ENCODE measurements at places on chromosomes 2 and 18.
A peak's percentile ranks its signal among the peaks of the same experiment; 100 is the strongest.

- no peak for DNase-seq
Observed at GRCh38 chr2:239302083-239302807, 98.6 kb downstream of the HDAC4 start.

GRCh38 chr2:14423145-14423906 is 209.2 kb upstream of the LRATD1 start:
- no peak for DNase-seq

DNA sequence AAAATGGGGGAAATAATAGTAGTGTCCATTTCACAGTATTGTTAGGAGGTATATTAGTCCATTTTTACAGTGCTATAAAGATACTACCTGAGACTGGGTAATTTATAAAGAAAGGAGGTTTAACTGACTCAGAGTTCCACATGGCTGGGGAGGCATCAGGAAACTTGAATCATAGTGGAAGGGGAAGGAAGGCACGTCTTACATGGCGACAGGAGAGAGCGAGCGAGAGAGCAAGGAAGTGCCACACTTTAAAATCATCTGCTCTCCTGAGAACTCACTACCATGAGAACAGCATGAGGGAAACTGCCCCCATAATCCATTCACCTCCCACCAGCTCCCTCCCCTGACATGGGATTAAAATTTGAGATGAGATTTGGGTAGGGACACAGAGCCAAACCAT is 23.4 kb downstream of the MGAT5 start:
- no peak for DNase-seq

- no peak for DNase-seq
Observed at GRCh38 chr2:109715313-109715805, 78.7 kb upstream of the RGPD5 start.

GRCh38 chr2:20478961-20479360 is 32.1 kb downstream of the RHOB start:
- no peak for DNase-seq

- DNase-seq: no peak
Observed at GRCh38 chr2:46793423-46794416, 121.9 kb downstream of the MCFD2 start.

- peak; percentile 68 for DNase-seq
Observed at GRCh38 chr2:12672711-12673315, 43.9 kb upstream of the TRIB2 start.

- DNase-seq: no peak
Observed at GRCh38 chr2:118844261-118845004, 3.0 kb downstream of the EN1 start.

- DNase-seq: no peak
Observed at GRCh38 chr2:88709181-88709631, 17.7 kb downstream of the RPIA start.

GRCh38 chr2:239429473-239430350 is 28.9 kb upstream of the HDAC4 start:
- DNase-seq: no peak

- no peak for DNase-seq
Observed at GRCh38 chr2:237055386-237056100, 30.1 kb upstream of the COPS8 start.
